Activated T-helper 2 cell treated with anti-CD3 and anti-CD28 coated beads, Interferon-gamma antibody, Interleukin-2, Interleukin-4, amounts not matched to agents 10 μg/mL and 5 μg/mL and 100 μg/mL, durations not matched to agents 14 hours and 24 hours and 36 hours (primary cell): ENCODE measurements at places on chromosomes 16 and 17. TPM values are rescaled to one million over a fixed set of nuclear protein-coding genes. Genes with fewer than 3 reads are reported as not detected.

Gene DRC3
- total RNA-seq: not detected in 2 replicates

Gene AGRP
- not detected in 2 replicates for total RNA-seq

Gene CDK5R1
- 10.8 and 12.0 TPM in 2 replicates for total RNA-seq

Gene CA5A
- total RNA-seq: not detected in 2 replicates

Gene FN3K
- 3.6 and 4.0 TPM in 2 replicates for total RNA-seq

Gene ASPHD1
- 2.1 and 2.2 TPM in 2 replicates for total RNA-seq

Gene ZPBP2
- total RNA-seq: not detected in 2 replicates

Gene TMEM11
- total RNA-seq: 27.1 and 30.5 TPM in 2 replicates

Gene MBTD1
- 11.3 and 11.5 TPM in 2 replicates for total RNA-seq

Gene CLEC19A
- not detected in 2 replicates for total RNA-seq

Gene NME3
- 45.6 and 46.1 TPM in 2 replicates for total RNA-seq

Gene CDH5
- total RNA-seq: not detected in 2 replicates

Gene MYO15B
- total RNA-seq: 33.9 and 34.8 TPM in 2 replicates

Gene KRTAP2-1
- total RNA-seq: not detected in 2 replicates

Gene KRT17
- not detected in 2 replicates for total RNA-seq

Gene ITGB4
- 1.3 and 2.0 TPM in 2 replicates for total RNA-seq

GRCh38 chr16:27426423-27427408, 24.7 kb downstream of the IL21R start:
- DNase-seq: peak; percentile 66

- DNase-seq: no peak
These were observed 30.4 kb upstream of the PITPNA start for GRCh38 chr17:1592751-1593629.

DNA sequence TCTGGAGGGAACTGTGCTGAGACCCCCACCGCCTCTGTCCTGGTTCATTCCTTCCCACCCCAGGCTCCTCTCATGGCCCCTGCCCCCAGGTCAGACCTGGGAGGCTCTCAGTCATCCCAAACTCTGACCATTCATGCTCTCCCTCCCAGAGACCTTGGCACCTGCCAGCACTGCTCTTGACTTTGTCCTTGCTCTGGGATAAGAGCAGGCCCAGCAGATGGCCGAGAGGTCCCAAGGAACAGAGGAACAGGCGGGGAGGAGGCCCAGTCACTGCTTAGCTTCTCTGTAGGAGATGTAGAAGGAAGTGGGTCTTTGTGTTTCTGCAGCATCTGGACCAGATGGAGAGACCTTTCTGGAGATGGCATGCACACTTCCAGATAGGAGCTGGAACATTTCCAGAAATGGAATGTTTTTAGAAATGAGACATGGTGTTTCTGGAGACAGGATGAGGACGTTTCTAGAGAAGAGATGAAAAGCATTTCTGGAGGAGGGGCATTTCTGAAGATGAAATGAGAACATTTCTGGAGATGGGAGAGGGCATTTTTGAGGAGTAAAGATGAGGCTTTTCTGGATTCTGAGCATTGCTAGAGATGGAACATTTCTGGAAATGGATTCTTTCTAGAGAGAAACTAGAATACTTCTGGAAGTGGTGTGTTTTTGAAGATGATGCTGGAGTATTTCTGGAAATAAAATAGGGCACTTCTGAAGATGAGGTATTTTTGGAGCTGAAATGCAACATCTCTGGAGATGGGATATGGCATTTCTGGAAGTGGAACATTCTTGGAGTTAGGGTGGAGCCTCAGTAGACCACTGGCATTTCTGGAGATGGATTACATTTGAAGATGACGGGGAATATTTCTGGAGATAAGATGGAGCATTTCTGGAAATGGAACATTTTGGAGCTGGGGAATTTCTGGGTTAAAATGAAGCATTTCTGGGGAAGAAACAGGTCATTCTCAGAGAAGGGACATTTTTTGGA, 55.2 kb downstream of the RAI1 start:
- no peak for DNase-seq

- DNase-seq: no peak
These were observed 22.9 kb downstream of the C1QTNF1 start for GRCh38 chr17:79046916-79047280.

DNA sequence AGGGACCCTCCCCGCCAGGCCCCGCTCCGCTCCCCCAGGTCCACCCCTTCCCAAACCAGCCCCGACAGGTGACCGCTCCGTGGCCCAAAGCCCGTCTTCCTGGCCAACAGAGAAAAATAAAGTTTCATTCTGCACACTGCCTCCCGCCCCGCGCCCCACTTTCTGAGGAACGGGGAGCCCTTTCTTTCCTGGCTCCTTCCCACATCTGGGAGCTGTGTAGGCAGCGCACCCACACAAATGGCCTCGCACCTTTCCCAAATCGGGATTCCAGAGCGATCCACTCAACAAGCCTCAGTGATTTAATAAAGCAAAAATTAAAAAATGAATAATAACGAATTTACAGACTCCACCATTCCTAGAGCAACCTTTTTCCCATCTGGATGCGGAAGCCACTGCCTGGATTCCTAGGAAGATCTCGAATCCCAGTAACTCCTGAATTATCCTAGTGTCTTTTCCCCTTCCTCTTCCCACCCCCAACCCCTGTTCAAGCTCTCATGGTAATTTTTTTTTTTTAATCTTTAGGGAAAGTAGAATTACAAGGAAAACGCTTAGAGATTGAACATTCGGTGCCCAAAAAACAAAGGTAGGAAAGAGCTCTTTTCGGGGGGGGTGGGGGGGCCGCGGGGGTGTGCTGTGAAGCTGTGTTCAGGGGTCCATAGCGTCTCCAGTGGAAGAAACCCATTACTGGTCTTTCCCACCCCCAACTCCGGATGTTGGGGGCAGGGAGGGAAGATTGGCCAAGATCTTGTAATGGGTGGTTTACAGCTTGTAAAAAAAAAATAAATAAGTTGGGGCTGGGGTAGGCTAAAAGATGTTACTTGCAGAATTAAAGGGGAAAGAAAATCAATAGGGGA, 1.6 kb downstream of the IGF2BP1 start:
- DNase-seq: no peak

- DNase-seq: no peak
These were observed 183.2 kb downstream of the C16orf78 start for GRCh38 chr16:49556606-49557446.

- no peak for DNase-seq
These were observed 61.6 kb downstream of the RGS9 start for GRCh38 chr17:65198653-65199382.

DNA sequence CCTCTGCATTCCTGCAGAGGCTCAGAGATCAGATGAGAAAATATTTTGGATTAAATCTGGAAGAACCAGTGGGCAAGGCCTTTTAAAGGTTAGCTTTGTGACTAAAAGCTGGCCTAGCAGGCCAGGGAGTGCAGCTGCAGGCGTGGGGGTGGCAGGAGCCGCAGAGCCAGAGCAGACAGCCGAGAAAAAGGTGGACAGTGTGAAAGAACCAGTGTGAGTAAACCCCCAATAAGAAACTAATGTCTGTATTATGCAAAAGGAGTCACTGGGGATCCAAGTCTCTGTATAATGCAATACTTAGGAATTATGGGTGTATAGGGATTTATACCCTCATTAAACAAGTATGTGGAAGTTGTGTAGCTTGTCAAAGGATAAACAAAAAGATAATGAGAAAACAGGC, 21.4 kb upstream of the SPACA3 start:
- no peak for DNase-seq

GRCh38 chr17:67982686-67983382, 13.4 kb downstream of the C17orf58 start:
- DNase-seq: no peak

DNA sequence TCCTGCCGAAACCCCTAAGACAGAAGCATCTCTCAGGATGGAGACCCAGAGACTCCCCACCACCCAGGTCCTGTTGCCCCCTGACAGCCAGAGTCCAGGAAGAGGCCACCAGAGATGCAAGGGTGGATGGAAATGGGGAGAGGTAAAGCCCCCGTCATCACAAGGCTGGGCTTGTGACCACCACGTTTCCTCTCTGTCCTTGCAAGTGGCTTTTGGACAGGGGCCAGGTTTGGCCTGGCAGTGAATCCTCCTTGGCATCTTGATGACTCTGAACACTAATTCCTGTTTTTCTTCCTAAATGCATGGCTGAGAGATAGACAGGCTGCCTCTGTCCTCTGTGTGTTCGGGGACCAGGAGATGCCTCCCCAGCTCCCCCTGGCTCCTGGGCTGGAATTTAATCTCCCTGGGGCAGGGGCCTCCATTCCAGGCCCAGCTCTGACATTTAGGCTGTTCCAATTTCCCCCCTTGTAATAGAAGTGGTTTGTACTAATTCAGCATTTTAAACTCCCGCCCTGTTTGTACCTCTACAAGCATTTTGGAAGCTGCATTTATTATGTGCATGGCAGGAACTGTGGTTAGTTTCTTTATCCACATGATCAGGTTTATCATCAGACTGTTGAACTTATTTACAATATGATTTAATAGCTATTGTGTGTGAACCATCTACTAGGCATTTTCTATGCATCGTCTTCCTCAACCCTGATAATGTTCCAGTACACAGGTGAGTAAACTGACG, 116.1 kb upstream of the IRX6 start:
- no peak for DNase-seq

DNA sequence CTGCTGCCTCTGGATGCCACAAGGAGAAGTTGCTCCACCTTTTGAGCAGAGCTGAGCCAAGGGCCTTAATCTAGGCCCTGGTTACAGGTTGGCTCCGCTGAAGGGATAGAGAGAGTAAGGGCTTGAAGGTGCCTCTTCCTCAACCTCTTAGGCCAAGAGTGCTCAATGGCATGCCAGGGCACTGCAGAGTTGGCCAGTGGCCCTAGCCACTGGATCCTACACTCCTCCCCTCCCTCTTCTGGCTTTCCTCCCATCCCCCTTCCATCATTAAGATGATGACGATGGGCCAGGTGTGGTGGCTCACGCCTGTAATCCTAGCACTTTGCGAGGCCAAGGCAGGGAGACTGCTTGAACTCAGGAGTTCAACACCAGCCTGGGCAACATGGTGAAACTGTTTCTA, 50.5 kb downstream of the MYO18A start:
- DNase-seq: no peak

- DNase-seq: no peak
These were observed 67.7 kb downstream of the RBFOX1 start for GRCh38 chr16:7400117-7400890.

GRCh38 chr17:64599187-64599676, 62.9 kb downstream of the SMURF2 start:
- DNase-seq: peak; percentile 52

DNA sequence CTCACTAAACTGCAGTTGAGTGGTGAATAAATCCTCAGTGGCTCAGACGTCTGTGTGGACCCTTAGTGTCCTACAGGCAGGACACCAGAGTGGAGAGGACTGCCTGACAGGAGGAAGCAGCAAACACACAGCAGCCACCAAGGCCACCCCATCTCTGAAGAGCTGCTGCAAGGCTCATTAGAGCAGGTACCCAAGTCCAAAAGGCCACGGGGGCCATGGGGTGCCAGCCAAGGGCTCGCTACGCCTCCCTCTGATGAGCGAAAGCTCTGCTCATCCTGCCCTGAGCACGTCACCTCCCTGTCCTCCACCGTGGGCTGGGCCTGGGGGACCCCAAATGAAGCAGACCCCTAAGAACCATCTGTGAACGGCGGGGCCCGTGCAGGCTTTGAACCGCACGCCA, 70.1 kb upstream of the DOC2B start:
- no peak for DNase-seq

- DNase-seq: no peak
These were observed 158.4 kb downstream of the KCNJ2 start for GRCh38 chr17:70327723-70328122.

- no peak for DNase-seq
These were observed 7.4 kb downstream of the GNAO1 start for GRCh38 chr16:56198755-56199114.

GRCh38 chr16:85250609-85251223, 138.4 kb upstream of the CIBAR2 start:
- no peak for DNase-seq

- no peak for DNase-seq
These were observed 16.7 kb downstream of the C16orf54 start for GRCh38 chr16:29729116-29729521.

GRCh38 chr17:48773245-48773644, 43.8 kb downstream of the TTLL6 start:
- DNase-seq: no peak

- DNase-seq: no peak
These were observed 51.8 kb downstream of the PIMREG start for GRCh38 chr17:6496116-6496481.

- no peak for DNase-seq
These were observed 835 bp downstream of the NME4 start for GRCh38 chr16:397736-398332.

DNA sequence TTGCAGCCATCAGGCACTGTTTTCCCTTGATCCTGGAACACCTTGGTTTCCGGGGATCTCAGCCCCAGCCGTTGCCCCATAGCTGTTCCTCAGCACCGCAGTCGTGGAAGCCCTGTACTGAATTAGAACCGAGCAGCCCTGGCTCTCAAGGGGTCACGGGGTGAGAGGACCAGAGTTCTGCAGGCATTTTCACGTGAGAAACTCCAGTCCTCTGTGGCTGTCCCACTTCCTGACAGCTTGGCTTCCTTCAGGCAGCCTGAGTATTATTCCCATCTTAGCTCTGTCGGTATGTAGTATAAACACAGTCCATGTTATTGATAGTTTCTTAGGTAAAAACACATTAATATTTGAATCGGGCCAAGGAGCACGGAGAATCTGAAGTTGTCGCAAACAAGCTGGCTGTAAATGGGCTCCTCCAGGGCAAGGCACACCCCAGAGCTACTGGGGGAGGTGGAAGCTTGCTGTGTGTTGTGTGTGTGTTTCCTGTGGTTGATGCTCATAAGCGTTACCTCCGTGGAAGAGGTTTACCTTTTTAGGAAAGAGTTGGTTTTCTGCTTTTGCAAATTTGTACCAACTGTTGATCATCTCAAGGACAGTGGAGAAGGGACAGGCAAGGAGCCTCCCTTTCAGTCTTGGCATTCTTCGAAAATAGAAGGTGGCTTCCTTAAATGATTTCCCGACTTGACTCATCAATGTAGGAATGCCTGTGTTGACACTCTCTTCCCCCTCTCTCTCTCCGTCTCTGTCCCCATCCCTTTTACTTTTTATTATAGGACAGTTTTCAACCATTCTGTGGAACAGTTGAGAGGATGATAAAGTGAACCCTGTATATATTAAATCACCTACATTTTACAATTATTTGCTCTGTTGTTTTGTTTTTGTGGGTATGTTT, 208.9 kb upstream of the CHMP6 start:
- peak; percentile 62 for DNase-seq

DNA sequence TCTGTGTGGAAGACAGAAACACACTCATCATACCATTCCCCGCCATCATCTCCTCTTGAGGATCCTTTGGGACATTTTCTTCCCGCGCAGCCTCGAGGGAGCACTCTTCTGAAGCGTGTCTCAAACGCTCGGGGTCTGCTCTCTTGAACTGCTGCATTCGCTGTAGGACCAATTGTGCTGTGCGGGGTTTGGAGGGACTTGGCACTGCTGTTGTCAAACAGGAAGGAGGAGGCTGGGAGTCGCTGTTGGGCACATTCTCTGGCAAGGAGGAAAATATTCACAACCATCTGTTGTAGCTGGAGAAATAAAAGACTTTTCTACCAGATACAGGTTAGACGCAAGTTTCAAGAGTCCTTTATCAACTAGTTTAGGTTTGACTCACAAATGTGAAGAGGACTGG, 5.0 kb downstream of the SLX4 start:
- DNase-seq: no peak

- DNase-seq: no peak
These were observed 323.0 kb upstream of the TBX2 start for GRCh38 chr17:61076621-61077031.
